ENCODE measurements at places on chromosomes 1 and 21. TPM values are rescaled to one million over a fixed set of nuclear protein-coding genes. Genes with fewer than 3 reads are reported as not detected.
A peak's percentile ranks its signal among the peaks of the same experiment; 100 is the strongest.

GRCh38 chr1:216293683-216294082, 129.6 kb downstream of the USH2A start:
- DNase-seq, result no peak

Gene RGS4
- total RNA-seq, result not detected

DNA sequence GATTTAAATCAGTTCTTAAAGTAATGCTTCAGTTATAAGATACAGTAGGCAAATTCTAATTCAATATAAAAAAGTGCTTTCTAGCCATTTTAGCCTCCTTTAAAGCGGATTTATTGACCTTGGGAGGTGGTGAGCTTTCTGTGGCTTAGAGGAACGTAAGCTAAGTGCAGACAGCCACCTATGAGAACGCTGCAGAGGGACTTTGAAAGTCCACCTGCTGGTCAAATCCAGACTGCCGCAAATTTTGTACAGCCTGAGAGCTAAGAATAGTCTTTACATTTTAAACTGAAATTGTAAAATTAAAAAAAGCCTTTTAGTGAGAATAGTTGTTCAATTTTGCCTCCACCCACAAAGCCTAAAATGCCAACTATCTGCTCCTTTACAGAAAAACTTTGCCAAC, 67.0 kb upstream of the SSX2IP start:
- DNase-seq, result no peak

Gene C8A
- not detected for total RNA-seq

- peak; percentile 84 for DNase-seq
Measured at GRCh38 chr1:54121482-54122134, 31.2 kb downstream of the CDCP2 start.

Gene SDCCAG8
- 26.5 TPM for total RNA-seq

GRCh38 chr1:22281521-22282363, 138.8 kb upstream of the WNT4 start:
- DNase-seq, result no peak

GRCh38 chr1:78560811-78561210, 59.4 kb upstream of the IFI44L start:
- no peak for DNase-seq

Gene PEX14
- 16.3 TPM for total RNA-seq

Gene CXADR
- 0.30 TPM for total RNA-seq

GRCh38 chr1:19967808-19968207, 11.6 kb downstream of the PLA2G2A start:
- no peak for DNase-seq

- DNase-seq, result no peak
Measured at GRCh38 chr1:240766831-240767230, 154.9 kb upstream of the GREM2 start.

GRCh38 chr1:174713796-174714195, 266.0 kb downstream of the GPR52 start:
- DNase-seq, result no peak

- DNase-seq, result no peak
Measured at GRCh38 chr1:198435056-198435455, 105.4 kb downstream of the ATP6V1G3 start.

DNA sequence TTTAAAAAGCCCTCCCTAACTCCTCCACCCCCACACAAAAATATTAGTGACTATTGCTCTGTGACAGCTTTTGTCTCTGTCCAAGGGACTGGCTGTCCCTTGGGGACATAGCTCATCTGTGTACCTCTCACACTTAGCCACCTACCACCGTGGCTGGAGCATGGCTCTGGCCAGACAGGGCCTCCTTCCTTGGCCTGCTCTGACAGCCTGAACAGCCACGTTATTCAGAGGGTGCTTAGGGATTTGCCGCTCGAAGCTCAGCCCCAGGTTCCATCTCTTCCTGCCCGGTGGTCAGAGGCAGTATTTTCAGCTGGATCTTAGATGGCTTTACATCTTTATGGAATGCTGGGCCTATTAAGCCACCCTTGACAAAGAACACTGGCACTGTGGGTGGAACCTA, 6.1 kb upstream of the CELSR2 start:
- DNase-seq, result no peak

GRCh38 chr1:14578156-14578555, 20.3 kb upstream of the KAZN start:
- no peak for DNase-seq

DNA sequence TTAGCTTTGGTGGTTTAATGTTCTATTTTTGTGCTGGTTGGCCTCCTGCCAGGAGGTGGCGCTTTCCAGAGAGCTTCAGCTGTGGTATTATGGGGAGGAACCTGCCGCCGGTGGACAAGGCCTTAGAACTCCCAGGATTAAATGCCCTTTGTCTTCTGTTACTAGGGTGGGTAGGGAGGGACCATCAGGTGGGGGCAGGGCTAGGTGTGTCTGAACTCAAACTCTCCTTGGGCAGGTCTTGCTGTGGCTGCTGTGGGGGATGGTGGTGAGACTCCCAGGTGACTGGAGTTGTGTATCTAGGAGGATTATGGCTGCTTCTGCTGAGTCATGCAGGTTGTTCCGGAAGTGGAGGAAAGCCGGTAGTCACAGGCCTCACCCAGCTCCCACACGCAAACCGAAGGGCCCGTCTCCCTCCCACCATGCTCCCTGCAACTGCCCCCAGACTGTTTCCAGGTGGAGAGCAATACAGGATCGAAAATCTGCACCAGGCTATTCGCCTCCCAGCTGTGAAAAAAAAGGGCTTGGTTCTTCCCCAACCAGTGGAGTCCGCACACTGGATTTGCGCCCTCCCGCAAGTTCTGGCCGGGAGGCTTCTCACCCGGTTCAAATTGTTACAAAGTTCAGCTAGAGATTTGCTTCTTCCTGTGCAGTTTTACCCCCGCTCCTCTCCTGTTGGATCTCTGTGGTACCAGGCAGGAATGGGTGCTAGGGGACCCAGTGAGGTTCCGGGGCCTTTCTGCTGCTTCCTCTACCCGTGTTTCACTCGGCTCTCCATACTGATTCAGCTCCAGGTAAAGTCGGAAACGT, 220.5 kb downstream of the CENPF start:
- peak; percentile 40 for DNase-seq

DNA sequence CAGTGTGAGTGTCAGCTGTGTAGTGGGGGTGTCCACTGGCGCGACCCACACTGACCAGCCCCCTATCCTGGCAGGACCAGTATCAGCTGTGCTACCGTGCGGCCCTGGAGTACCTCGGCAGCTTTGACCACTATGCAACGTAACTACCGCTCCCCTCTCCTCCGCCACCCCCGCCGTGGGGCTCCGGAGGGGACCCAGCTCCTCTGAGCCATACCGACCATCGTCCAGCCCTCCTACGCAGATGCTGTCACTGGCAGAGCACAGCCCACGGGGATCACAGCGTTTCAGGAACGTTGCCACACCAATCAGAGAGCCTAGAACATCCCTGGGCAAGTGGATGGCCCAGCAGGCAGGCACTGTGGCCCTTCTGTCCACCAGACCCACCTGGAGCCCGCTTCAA, 28.1 kb upstream of the KDM4A start:
- DNase-seq, result no peak

DNA sequence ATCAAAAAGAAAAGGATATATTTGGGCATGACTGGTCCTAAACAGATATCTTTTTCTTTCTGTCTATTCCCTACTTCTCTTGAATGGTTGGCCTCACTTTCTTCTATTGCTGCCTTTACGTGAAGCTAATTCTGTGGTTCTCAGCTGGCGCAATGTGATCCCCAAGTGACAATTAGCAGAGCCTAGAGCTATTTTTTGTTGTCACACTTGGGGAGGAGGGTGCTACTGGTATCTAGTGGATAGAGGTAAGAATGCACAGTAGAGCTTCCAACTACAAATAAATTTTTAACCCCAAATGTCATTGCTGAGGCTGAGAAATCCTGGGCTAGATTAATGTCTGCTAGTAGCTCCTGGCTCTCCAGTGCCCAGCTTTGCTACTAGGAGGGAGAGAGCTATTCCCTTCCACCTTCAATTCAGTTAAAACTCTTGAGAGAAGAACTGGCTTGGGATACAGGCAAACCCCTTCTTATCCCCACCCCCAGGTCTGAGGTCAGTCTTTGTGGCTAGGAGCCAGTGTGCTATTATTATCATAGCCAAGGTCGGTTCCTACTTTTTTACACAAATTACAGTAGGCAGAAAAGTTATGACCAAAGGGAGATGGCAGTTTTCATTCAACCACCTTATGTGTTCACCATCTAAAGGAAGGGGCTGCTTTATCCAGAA, 102.1 kb downstream of the SNX7 start:
- DNase-seq, result no peak

DNA sequence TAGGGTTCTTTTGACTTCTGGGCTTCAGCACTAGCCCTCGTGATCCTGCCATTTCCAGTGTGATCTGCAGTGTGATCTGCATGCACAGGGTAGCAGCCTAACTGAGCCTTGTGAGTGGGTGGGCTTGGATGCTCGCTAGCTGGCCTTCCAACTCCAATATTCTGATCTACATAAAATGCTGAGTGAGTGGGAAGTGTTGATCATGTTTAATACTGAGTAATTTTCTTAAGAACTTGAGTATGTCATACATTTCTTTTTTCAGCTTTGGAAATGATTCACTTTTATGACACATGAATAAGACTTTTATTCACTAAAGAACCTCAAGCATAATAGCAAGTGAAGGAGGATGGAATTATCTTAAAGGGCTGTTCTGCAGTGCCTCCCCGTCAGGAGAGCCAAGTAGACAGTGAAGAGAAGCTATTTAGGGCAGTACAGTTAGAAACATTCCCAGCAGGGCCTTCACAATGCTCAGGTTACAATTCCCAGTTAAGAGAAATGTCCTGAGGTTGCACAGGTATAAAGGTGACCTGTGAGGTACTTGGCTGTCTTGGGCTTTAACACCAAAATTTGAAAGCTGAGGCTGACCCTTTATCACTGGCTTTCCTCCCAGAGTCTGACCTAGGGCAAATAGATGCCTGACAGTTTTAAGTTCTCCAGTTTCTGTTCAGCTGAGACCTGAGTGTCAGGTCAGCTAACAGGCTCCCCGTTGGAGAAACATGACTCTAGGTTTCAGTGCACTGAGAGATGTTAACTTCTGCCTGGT, 29.1 kb upstream of the LRRC8C start:
- peak; percentile 70 for DNase-seq

Gene PAPPA2
- total RNA-seq, result 0.27 TPM

DNA sequence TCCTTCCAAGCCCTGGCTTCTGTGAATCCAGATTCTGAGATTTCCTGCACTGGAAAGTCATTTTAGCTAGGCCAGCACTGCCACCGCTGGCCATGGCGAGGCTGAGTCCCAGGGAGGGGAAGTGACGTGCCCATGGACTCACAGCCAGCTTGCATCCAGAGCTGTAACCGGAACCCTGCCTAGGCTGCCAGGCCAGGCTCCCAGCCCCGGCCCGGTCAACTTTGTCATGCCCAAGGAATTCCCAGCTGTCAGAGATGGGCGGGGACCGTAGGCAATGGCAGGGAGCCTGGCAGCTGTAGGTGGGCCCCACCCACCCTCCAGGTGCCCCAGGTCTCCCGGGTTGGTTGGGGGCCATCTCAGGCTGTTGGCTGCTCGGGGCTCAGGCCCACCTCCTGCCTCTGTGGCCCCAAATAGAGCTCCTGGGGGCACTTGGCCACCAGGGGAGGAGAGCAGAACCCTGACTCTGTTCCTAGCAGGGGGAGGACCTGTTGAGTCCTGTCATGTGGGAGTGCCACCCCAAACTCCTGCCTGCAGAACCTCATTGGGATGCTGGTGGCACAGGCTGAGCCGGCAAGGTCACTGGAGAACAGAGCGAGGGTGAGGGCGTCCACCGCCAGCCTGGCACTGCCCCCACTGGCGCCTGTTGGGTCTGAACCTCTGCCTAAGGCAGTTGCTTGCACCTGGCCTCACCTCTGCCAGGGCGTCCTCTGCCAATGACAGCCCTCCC, 57.8 kb downstream of the FOXO6 start:
- DNase-seq, result no peak

- DNase-seq, result no peak
Measured at GRCh38 chr21:44956356-44957046, 16.7 kb downstream of the SLX9 start.

GRCh38 chr1:36411674-36412648, 14.3 kb upstream of the LSM10 start:
- peak; percentile 82 for DNase-seq

DNA sequence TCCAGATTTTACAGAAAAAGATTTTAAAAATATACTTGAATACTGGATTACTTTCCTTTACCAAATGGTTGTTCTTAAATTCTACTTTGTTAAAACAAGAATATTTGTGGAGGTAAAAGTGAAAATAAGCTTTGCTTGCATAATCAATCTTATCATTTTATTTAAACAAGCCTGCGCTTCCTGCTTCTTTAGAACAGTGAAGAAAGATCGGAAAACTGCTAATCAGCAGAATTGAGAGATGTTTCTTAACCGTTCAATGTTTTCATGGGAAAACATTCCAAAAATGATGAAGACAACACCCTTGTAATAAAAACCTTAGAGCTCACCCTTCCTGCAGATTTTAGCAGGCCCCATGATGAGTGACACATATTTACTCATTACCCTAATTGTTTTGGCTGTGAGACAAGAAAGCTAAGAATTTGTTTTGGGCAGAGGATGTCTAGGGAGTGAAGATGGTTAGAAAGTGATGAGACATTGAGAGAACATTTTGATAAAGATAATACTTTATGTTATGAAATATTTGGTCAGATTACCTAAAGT, 72.6 kb downstream of the TPR start:
- DNase-seq, result no peak

Gene OR10Z1
- total RNA-seq, result not detected

DNA sequence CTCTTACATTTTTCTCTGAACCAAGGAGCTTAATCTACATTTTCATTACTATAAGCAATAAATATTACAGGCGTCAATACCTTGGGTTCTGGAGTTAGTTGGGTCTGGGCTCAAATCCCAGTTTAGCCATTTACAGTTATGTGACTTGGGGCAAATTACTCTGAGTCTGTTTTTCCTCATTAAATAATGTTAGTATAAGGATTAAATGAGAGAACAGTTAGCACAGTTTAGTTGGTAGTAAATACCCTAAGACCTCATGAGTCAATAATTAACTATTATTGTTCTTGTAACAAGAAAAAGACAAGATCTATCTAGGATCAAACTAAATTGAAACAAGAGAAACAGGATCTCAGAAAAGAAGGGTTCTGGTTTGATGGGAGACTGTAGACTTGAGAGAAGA, 4.6 kb downstream of the C1orf116 start:
- no peak for DNase-seq

DNA sequence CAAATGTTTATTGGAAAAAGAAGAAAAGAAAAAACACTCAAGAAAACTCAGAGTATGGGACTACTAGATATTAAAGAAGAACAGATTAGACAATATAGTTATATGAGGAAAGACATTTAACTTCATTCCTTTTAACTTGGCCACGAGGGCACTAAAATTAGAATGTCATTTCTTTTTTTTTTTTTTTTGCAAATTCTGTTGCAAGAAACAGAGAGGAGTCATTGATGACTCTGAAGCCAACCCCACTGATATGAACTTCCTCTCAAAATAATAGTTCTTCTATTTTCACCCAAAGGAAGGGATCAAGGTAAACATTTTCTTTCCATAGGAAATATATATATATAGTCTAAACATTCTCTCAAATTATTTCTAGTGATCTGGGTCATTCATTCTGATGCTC, 24.6 kb upstream of the PEX19 start:
- DNase-seq, result no peak

GRCh38 chr1:44644806-44645205, 29.5 kb downstream of the TMEM53 start:
- no peak for DNase-seq

GRCh38 chr1:230350208-230350921, 75.8 kb downstream of the PGBD5 start:
- DNase-seq, result no peak

GRCh38 chr1:77697441-77697840, 15.0 kb upstream of the ZZZ3 start:
- DNase-seq, result no peak
